ENCODE measurements at places on chromosomes 5 and 9. TPM values are rescaled to one million over a fixed set of nuclear protein-coding genes. Genes with fewer than 3 reads are reported as not detected.

Gene SLC28A3
- total RNA-seq: 0.06 TPM

- no peaks in the 10 kb centered on the region for H3K36me3 ChIP-seq
- no peaks in the 10 kb centered on the region for H3K27me3 ChIP-seq
- no peak overlapping the region for H3K4me3 ChIP-seq
- no peaks in the 10 kb centered on the region for H3K4me1 ChIP-seq
- no peak overlapping the region for H3K27ac ChIP-seq
- no peak for DNase-seq
These were observed 739.8 kb upstream of the PTPRD start for GRCh38 chr9:11352612-11353011.

DNA sequence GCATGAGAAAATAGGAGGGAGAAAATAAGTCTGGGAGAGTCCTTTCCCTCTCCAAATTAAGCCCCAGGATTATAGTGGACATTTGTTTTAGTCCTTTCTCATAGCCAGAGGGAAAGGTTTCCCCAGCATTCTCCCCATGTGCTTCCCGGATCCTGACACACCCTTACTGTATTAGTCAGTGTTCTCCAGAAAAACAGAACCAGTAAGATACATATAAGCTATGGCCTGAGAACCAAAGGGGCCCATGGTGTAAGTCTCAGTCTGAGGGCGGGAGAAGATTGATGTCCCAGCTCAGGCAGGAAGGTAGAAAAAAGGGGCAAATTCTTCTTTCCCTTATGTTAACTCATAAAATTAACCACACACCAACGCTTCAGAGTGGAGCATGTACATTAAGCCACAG is 25.6 kb upstream of the SPATA31D4 start:
- H3K4me3 ChIP-seq: no peak overlapping the region
- H3K4me1 ChIP-seq: no peaks in the 10 kb centered on the region
- H3K36me3 ChIP-seq: no peaks in the 10 kb centered on the region
- no peak overlapping the region for H3K27ac ChIP-seq

- H3K4me3 ChIP-seq: no peak overlapping the region
- DNase-seq: no peak
- H3K36me3 ChIP-seq: peaks cover 4% of the 10 kb centered on the region
- no peak overlapping the region for H3K27ac ChIP-seq
These were observed 64.3 kb downstream of the MVB12B start for GRCh38 chr9:126390923-126391322.

- DNase-seq: no peak
- H3K4me1 ChIP-seq: no peaks in the 10 kb centered on the region
- H3K36me3 ChIP-seq: no peaks in the 10 kb centered on the region
- H3K27me3 ChIP-seq: no peaks in the 10 kb centered on the region
- H3K4me3 ChIP-seq: no peak overlapping the region
These were observed 189.0 kb upstream of the MEF2C start for GRCh38 chr5:89071941-89072331.

Gene SETD9
- total RNA-seq: 39.3 TPM

Gene ZFP37
- 14.1 TPM for total RNA-seq

Gene AIF1L
- 95.1 TPM for total RNA-seq

Gene MARCOL
- not detected for total RNA-seq

GRCh38 chr9:113910036-113910639 is 34.0 kb downstream of the ZNF618 start:
- no peaks in the 10 kb centered on the region for H3K27me3 ChIP-seq
- H3K4me3 ChIP-seq: no peak overlapping the region
- H3K27ac ChIP-seq: no peak overlapping the region
- peaks cover 19% of the 10 kb centered on the region for H3K4me1 ChIP-seq
- no peaks in the 10 kb centered on the region for H3K36me3 ChIP-seq
- DNase-seq: no peak

GRCh38 chr5:135203593-135204036 is 169.6 kb upstream of the PITX1 start:
- DNase-seq: no peak
- no peak overlapping the region for H3K27ac ChIP-seq
- H3K4me1 ChIP-seq: no peaks in the 10 kb centered on the region
- no peaks in the 10 kb centered on the region for H3K36me3 ChIP-seq
- H3K27me3 ChIP-seq: peaks cover 27% of the 10 kb centered on the region
- no peak overlapping the region for H3K4me3 ChIP-seq

DNA sequence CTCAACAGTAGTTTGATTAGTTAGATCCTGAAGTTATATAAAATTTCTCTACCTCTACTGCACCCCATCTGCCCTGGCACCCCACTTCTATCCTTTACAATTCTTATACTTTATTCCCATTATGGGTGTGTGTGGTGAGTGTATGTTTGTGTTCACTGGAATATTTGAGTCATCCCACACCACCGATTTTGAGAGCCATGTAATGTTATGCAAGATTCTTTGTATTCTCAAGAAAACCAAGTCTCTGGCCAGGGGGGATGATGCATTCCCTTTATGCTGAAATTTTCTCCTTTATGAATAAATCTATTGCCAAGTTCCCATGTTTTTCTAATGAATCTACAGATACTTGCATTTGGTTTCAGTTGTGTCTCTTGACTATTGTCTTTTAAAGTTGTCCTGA is 266.8 kb downstream of the ARHGEF28 start:
- no peak overlapping the region for H3K27ac ChIP-seq
- DNase-seq: no peak
- no peaks in the 10 kb centered on the region for H3K4me1 ChIP-seq
- no peaks in the 10 kb centered on the region for H3K36me3 ChIP-seq
- no peaks in the 10 kb centered on the region for H3K27me3 ChIP-seq
- H3K4me3 ChIP-seq: no peak overlapping the region

- H3K4me1 ChIP-seq: peaks cover 6% of the 10 kb centered on the region
- H3K4me3 ChIP-seq: no peak overlapping the region
- DNase-seq: no peak
These were observed 114.0 kb upstream of the MTAP start for GRCh38 chr9:21688108-21689102.

DNA sequence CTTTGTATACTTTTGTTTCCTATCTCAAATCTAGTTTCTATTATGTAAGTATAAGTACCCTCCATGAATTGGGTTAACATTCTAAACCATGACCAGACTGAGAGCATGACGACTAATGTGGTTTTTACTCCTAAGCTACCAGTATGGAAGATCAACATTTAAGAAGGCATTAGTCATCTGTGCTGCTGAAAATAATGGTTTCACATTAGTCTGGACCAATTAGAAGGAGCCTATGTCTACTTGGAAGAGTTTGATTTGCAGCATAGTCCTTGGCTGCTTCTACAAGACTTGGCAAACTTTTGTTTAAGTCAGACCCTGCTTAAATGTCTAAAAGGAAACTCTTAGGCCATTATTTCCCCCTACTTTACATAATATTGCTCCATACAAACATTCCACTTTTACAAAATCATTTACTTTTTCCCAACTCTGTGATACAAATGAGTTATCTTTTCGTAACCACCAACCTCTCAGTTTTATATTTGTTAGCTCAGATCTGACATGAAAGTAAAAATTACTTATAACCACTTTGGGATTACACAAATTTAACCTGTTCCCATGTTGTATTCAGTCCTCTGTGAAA is 186.7 kb downstream of the COMMD10 start:
- H3K4me1 ChIP-seq: no peaks in the 10 kb centered on the region
- no peak overlapping the region for H3K4me3 ChIP-seq
- no peak for DNase-seq
- no peak overlapping the region for H3K27ac ChIP-seq

Gene ADGRV1
- total RNA-seq: 127 TPM

DNA sequence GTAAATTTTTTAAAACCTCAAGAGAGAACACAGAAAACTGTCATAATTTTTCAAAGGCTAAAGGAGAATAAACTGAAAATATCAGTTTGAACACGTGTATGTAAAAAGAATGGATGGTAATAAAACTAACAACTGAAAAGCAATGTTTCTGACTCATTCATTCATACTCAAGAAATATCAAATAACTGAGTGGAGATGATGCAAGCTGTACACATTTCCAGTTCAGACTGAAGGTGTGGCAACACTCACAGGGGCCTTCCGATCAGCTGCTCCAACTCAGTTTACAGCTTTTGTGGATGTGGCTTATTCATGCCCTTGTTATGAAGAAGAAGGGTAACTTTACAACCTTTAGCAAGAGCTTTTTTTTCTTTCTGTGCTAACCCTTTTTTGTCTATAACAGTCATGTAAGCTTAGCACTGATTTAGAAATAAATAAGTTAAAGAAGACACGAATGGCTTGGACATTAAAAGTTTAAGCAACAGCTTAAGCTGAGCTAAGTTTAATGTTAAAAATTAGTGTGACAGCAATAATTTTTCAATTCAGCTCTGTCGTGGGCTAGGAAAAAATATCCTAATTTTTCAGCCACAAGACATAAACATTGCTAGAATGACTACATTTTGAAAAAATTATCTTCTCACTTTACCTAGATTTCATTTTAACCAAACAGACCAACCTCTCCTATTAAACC is 453.5 kb downstream of the RAB3C start:
- no peak overlapping the region for H3K4me3 ChIP-seq
- no peak for DNase-seq
- H3K27me3 ChIP-seq: peaks cover 46% of the 10 kb centered on the region
- no peaks in the 10 kb centered on the region for H3K36me3 ChIP-seq
- peaks cover 6% of the 10 kb centered on the region for H3K4me1 ChIP-seq
- no peak overlapping the region for H3K27ac ChIP-seq

Gene SV2C
- 0.06 TPM for total RNA-seq

GRCh38 chr5:9348401-9348996 is 197.4 kb downstream of the SEMA5A start:
- no peak overlapping the region for H3K4me3 ChIP-seq
- no peaks in the 10 kb centered on the region for H3K36me3 ChIP-seq
- no peaks in the 10 kb centered on the region for H3K27me3 ChIP-seq
- no peaks in the 10 kb centered on the region for H3K4me1 ChIP-seq
- no peak for DNase-seq

Gene CDH6
- 18.0 TPM for total RNA-seq

DNA sequence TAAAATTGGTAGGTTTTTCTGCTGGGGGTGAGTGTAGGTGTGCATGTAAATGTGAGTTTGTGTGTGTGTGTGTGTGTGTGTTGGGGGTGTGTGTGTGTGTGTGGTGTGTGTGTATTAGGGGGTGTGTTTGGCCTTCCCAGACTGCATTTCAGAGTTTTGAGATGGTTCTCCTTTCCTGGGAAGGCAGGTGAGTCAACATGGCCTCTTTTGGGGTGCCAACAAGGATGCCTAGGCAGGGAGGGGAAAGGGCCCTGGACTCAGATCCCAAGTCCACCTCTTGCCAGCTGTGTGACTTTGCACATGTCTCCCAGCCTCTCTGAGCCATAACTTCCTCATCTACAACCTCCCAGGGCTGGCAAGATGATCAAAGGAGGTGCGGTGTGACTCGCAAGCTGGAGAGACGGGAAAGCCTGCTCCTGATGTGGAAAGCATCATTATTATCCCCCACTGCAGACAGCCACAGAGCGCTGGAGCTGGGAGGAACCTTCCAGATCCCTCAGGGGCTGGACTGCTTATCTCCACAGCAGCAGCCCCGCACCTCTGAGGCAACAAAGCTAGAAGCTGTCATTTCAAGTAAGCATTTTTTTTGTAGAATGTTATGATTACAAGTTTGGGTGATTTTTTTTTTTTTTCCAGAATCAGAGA is 63.5 kb upstream of the TBC1D2 start:
- no peaks in the 10 kb centered on the region for H3K36me3 ChIP-seq
- H3K4me1 ChIP-seq: no peaks in the 10 kb centered on the region
- no peak for DNase-seq
- no peak overlapping the region for H3K4me3 ChIP-seq

DNA sequence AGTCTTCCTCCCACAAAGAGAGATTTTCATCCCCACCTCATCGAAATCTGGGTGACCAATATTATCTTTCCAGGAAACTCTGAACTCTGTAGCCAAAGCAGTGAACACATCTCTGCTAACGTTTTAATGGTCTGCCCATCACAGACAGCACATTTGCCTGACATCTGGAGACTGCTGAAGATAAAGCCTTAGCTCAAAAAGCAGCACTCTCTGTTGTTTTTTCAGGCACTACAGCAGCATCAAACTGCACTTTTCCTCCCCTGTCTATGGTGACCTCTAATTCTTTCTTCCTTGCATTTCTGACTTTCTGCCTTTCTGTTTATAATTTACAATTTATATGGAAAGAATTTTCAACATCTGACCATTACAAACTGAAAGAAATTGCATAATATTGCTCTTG is 66.8 kb downstream of the RAB3C start:
- H3K36me3 ChIP-seq: no peaks in the 10 kb centered on the region
- DNase-seq: no peak
- no peak overlapping the region for H3K4me3 ChIP-seq
- no peak overlapping the region for H3K27ac ChIP-seq
- no peaks in the 10 kb centered on the region for H3K4me1 ChIP-seq
